Breast epithelium (tissue), 4 donors: ENCODE measurements at places on chromosomes 5 and 9. TPM values are rescaled to one million over a fixed set of nuclear protein-coding genes. Genes with fewer than 3 reads are reported as not detected.

GRCh38 chr9:127869310-127870152 lies 7.9 kb downstream of the AK1 start:
- peak; percentile 76 for DNase-seq

GRCh38 chr9:35923927-35924763 lies 14.9 kb downstream of the SPAAR start:
- no peak for DNase-seq

- DNase-seq, result no peak
Measured at GRCh38 chr9:96859461-96860198, 5.3 kb upstream of the ZNF782 start.

- no peak for DNase-seq
Measured at GRCh38 chr9:105065098-105066088, 137.4 kb upstream of the ABCA1 start.

DNA sequence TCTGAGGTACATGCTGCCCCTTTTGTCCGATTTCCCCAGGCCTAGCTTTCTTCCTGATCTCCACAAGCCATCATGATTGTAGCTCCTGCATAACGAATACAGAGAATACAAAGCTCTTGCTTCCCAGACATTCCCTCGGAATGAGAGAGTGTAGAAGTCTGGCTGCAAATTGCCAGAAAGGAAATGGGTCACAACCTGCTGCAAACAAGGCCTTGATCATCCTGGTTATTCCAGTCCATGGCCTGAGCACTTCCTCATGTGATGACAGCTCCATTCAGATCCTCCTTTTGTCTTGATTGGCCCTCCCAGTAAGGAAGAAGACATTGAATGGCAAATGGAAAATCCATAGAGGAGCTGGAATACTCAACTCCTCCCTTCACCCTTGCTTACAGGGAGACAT lies 136.0 kb upstream of the ADRA1B start:
- DNase-seq, result no peak

DNA sequence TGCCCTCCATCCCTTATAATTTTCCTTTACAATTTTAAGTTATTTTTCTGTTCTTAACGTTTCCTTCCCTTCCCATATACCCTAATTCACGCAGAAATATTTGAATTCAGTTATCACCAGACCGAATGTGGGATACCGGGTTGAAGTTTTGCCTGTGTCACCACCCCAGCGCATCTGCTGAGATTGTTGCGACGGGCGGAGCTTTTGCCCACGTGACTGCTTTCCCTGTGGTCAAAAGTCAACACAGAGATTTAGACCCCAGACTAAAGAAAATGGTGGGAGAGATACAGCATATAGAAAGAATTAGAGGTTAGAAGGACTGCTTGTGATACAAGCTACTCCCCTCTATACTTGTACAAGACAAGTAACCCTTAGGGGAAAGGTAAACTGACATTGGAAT lies 326.4 kb upstream of the CTNND2 start:
- DNase-seq, result no peak

DNA sequence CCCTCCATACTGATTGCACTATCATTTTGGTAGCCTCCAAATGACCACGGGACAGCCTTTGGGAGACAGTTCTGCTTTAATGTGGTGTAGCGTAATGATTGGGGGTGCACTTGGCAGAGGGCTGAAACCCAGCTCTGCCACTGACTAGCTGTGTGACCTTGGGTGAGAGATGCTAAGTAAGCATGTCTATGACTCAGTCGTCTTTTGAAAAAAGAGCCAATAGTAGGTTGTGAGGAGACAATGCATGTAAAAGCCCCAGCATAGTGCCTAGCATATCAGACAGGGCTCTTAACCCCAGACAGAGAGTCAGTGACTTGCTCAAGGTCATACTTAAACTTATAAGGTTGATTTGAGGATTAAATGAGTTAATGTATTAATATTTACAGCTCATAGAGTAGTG lies 18.0 kb upstream of the CXCL14 start:
- DNase-seq, result no peak

DNA sequence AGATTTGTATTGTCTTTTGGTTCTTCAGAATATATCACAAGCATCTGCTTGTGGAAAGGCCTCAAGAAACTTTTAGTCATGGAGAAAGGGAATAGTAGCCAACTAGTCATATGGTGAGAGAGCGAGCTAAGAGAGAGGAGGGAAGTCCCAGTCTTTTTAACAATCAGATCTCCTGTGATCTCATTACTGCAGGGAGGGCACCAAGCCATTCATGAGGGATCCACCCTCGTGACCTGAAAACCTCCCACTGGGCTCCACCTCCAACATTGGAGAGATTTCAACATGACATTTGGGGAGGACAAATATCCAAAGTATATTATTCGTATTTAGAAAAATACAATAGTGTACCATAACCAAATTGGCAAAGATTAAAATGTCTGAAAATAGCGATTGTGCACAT lies 99.0 kb downstream of the GABRA1 start:
- no peak for DNase-seq

GRCh38 chr5:137497396-137498290 lies 1.5 kb downstream of the SPOCK1 start:
- DNase-seq, result no peak

GRCh38 chr9:90343991-90344390 lies 298.6 kb downstream of the DIRAS2 start:
- no peak for DNase-seq

DNA sequence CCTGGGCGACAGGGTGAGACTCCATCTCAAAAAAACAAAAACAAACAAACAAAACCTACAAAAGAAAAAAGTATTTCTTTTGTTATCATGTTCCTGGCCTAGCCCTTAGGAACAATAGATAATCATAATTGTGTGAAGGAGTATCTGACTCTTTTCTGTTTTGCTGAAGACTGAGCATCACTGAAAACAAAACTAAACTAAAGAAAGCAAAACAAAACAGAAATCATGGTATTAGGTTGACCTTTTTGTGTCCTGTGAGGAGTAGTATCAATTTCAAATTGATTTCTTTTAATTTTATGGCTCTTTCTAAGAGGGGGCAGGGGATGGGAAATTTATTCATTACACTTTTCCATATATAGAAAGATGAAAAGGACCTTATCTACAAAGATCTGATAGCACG lies 246.0 kb downstream of the YTHDC2 start:
- DNase-seq, result no peak

GRCh38 chr5:138448481-138449398 lies 9.9 kb downstream of the REEP2 start:
- no peak for DNase-seq

- DNase-seq, result no peak
Measured at GRCh38 chr9:119736491-119737454, 367.5 kb upstream of the BRINP1 start.

- DNase-seq, result no peak
Measured at GRCh38 chr5:107604146-107604910, 66.4 kb downstream of the EFNA5 start.

DNA sequence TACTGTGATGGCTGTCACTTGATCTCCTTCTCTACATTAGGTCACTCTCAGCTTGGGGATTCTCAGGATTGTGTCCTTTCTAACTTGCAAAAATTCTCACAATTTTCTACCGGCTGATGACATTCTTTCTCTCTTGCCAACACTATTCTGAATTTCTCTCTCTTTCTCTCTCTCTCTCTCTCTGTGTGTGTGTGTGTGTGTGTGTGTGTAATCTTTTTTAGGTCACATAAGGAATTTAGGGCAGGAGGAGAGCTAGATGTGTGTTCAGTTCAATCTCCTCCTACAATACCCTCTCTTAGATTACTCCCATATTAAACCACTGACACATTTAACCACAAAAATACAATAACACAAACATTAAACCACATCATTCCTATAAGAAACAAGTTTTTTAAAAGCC lies 242.3 kb upstream of the NREP start:
- DNase-seq, result no peak

- no peak for DNase-seq
Measured at GRCh38 chr9:11618241-11618805, 1005.5 kb upstream of the PTPRD start.

DNA sequence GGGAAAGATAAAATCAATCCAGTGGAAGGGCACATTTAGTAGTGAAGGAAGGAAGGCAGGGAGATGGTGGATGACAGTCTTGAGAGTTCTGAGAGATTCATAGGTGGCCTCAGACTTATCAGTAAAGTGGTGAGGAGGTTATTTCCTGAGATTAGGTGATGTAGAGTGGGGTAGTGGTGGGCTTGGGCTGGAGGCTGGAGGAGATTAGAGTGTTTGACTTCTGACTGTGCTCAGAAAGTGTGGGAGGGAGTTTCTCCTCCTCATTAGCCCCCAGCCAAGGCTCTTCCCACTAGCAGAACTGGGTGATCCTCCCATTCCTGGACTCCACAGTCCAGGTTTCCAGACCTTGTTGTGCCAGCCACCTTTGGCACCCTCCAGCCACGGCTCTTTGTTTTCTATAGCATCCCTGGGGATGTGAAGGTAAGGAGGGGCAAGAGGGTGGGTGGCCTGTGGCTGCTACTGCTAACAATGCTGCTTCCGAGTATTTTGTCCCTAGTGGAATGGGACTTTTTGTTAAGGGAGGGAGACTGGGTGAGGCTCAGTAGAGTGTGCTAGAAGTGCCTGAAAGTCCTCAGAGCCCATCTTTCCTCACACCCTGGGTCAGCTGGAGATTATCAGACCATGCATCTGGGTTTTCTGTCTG lies 94.4 kb downstream of the ADRB2 start:
- no peak for DNase-seq

DNA sequence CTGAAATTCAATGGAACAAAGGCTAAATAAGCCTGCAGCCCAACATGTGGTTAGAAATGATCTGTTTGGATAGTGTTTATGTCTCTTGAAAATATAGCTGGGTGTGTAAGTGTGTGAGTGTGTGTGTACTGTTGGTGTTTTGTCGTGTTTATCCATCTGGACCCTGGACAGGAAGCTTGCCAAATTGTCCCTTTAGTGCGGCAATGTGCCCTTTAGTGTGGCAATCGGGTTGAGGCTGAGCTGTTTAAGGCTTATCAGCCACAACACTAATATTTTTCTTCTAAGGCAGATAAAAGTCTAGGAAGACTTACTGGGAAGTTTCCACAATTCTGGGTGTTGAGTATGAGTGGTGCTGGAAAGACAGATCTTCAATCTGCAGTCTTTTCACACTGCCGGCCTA lies 180.2 kb downstream of the YTHDC2 start:
- no peak for DNase-seq

DNA sequence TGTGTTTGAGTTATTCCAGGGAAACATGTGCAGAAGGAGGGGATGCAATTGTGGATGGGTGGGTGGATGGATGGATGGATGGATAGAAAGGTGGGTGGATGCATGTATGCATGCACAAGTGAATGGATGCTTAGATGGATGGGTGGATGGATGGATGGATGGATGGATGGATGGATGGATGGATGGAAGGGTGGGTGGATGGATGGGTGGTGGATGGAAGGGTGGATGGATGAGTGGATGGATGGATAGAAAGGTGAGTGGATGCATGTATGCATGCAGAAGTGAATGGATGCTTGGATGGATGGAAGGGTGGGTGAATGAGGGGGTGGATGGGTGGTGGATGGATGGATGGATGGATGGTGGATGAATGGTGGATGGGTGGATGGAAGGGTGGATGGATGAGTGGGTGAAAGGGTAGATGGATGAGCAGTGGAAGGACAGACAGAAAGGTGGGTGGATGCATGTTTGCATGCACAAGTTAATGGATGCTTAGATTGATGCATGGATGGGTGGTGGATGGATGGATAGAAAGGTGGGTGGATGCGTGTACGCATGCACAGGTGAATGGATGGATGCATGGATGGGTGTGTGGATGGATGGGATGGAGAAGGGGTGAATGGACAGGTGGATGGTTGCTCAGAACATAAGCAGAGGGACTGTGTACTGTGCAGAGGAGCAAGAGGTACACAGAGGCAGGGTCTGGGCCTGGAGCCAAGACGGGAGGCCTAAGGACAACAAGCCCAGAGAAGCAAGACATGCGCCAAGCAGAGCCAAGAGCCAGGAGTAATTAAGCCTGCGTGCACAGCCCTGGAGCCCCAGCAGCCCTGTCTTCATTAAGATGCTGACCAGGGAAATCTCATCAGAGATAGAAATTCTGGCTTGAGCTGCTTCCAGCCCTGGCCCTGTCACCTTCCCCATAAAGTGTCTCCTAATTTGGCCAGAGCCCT lies 84.6 kb upstream of the PPP1R26 start:
- DNase-seq, result peak; percentile 18

DNA sequence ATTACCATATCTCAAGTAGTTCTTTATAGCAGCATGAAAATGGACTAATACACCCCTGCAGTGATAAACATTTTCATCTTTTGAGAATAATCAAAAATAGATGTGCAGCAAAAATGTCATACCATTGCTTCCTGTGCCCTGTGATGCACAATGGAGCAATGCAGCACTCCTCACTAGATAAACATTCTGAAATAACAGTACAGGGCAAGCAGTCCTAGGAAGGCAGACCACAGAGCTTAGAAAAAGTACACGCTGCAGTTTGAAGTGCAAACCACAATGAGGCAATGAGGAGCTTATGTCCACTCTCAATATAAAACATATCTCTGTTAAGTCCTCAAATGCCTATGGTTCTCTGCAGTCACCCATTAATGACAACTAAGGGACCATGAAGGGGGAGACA lies 367.6 kb downstream of the PDE4D start:
- no peak for DNase-seq

GRCh38 chr5:95963650-95964410 lies 2.2 kb upstream of the ELL2 start:
- no peak for DNase-seq

GRCh38 chr9:91033797-91034196 lies 232.2 kb downstream of the SYK start:
- DNase-seq, result no peak

Gene PRDM9
- total RNA-seq, result not detected

Gene SPAAR
- 8.6 TPM for total RNA-seq

Gene RLN1
- 0.48 TPM for total RNA-seq

Gene CFAP90
- 0.48 TPM for total RNA-seq

Gene RNF224
- not detected for total RNA-seq

Gene GLIPR2
- 26.9 TPM for total RNA-seq

Gene TLE1
- 47.4 TPM for total RNA-seq

Gene DOCK2
- 19.8 TPM for total RNA-seq

Gene RARS1
- total RNA-seq, result 106 TPM

Gene TNFAIP8
- 35.4 TPM for total RNA-seq

Gene SYK
- 11.8 TPM for total RNA-seq

Gene C9orf152
- 7.9 TPM for total RNA-seq

Gene FLT4
- total RNA-seq, result 4.3 TPM

Gene SAPCD2
- 2.8 TPM for total RNA-seq

Gene OTULINL
- 7.2 TPM for total RNA-seq

Gene JAK2
- total RNA-seq, result 28.8 TPM

Gene CBY3
- total RNA-seq, result not detected

Gene GLE1
- 31.9 TPM for total RNA-seq

Gene PCDHGB6
- total RNA-seq, result 12.8 TPM
